Vagina (tissue), 2 donors: ENCODE measurements at places on chromosomes 6 and 20.

DNA sequence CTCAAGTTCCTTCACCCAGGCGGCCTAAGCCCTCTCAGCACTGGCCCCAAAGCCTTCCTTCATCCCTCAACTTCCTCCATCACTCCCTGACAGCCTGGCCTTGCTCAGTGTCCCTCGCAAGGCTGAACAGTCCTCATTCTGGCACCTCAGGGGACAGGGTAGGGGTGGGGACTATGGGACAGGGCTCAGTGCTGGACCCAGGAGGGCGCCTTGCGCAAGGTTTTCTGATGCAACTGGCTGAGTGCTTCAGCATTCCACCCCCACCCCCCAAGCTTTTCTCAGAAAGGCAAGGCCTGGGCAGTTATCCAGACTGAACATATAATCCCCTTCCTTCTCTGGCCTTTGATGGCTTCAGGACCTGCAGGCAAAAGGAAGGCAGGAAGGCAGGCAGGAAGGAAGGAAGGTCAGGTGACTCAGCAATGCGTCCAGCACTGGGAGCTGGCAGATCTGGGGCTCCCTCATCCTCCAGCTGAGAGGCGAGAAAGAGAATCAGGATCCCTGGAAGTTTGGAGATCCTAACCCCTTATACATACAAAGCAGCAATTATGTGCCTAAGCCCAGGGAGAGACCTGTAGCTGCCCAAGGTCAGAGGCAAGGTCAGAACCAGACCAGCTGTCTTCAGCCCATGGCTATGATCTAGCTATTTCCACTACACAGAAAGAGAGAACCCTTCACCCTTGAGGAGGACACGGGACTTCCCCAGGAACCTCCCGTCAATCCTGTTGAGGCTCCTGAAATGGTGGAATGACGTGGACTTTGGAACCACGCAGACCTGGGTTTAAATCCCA lies 8.6 kb upstream of the TRIB3 start:
- no peak for DNase-seq

DNA sequence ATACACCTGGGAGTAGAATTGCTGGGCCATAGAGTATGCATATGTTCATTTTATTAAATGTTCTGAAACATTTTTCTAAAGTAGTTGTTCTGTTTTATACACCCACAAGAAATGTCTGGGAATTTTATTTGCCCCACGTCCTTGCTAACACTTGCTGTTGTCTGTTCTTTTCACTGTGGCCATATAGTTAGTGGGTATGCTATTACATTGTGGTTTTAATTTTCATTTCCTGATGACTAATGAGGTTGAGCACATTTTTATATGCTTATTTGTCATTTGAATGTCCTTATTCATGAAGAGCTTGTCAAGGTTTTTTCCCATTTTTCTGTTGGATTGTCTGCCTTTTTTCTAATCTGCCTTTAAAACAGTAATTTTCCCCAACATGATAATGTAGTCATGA lies 41.5 kb upstream of the TGM3 start:
- DNase-seq = no peak

DNA sequence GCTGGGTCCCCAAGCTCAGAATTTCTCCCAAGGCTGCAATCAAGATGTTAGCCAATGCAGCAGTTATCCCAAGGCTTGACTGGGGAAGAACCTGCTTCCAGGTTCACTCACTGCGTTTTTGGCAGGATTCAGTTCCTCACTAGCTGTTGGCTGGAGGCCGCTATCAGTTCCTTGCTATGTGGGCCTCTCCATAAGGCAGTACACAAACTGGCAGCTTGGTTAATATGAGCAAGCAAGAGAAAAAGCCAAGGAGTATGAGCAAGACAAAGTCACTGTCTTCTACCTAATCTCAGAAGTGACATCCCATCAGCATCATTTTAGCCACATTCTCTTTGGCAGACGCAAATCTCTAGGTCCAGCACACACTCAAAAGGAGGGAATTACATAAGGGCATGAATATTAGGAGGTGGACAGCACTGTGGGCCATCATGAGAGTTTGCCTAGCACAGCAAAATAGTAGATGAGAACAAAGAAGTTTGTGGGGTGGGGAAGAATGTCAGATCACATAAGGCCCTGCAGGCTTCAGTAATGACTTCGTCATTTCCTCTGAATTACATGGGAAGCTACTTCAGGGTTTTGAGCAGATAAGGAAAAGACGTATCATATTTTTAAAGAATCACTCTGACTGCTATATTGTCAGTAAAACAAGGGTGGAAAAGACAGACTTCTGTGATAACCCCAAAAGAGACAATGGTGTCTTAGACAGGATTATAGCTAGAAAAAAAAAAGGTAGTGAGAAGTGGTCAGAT lies 25.5 kb downstream of the LMBRD1 start:
- DNase-seq = no peak

DNA sequence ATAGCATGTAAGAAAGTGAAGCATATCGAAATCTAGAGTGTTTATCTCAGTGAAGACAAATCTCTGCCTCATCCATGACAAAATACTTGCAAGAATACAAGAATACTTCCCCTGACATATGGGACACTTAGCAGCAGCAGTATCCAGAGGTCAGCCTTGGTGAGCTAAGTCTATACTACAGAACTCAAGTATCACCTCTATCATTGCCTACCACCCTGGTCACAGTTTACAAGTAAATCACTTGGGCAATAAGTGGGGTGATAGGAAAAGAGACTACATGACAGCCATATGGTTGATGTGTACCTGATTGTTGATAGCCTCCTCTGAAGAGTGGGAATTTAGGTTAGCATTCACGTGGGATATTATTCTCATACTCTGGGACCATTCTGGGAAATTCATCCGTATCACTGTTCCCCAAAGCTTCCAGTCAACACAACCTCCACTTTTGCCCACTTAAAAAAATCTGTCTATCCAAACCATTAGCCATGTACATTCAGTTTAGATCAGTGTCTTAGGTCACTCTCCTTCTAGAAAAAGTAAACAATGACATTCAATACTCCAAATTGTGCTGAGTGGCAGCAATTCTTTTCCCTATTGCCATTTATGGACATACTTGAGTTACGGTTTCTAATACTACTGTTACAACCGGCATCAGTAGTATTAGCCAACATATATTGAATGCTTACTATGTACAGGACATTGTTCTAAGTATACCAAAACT lies 118.2 kb upstream of the PRSS16 start:
- no peak for DNase-seq

- DNase-seq = no peak
These were observed 19.4 kb upstream of the SCUBE3 start for GRCh38 chr6:35194390-35194789.

DNA sequence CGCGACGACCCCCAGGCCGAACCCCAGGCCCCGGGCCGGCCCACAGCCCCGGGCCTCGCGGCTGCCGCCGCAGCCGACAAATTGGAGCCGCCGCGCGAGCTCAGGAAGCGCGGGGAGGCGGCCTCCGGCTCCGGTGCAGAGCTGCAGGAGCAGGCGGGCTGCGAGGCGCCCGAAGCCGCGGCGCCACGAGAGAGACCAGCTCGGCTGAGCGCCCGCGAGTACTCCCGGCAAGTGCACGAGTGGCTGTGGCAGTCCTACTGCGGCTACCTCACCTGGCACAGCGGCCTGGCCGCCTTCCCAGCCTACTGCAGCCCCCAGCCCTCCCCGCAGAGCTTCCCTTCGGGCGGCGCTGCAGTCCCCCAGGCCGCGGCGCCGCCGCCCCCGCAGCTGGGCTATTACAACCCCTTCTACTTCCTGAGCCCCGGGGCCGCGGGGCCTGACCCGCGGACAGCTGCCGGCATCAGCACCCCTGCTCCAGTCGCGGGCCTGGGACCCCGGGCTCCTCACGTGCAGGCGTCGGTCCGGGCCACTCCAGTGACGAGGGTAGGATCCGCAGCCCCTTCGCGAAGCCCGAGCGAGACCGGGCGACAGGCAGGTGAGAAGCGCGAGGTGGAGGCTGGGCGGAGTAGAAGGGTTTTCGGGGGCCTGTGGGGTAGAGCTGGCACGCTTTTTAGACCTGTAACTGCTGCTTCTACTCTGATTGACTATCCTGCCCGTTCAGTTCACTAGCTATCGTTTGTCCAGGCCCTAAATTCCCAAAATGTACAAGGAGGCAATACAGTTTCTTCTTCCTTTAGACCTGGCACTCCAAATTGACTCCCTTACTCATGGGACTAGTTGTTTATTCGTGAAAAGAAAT lies 654 bp downstream of the FAM8A1 start:
- no peak for DNase-seq
